ENCODE measurements at places on chromosomes 1 and 21.

DNA sequence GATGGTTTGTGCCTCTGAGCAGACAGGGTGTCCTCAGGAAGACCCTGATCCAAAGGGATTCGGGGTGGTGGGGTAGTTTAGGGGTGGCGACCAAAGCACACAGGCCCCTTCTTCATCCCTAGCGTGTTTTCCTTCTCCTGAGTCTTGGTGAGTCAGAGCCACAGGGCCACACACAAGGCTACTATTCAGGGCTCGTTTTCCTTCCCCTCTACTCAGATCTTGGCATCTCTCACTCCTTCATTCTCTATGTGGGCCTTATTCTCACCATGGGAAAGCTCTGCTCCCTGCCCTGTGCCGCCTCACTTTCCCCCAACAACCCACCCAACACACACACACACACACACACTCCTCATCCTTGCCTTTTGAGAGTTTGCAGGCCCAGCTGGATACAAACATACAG is 43.6 kb upstream of the WNT2B start:
- DNase-seq, result no peak

DNA sequence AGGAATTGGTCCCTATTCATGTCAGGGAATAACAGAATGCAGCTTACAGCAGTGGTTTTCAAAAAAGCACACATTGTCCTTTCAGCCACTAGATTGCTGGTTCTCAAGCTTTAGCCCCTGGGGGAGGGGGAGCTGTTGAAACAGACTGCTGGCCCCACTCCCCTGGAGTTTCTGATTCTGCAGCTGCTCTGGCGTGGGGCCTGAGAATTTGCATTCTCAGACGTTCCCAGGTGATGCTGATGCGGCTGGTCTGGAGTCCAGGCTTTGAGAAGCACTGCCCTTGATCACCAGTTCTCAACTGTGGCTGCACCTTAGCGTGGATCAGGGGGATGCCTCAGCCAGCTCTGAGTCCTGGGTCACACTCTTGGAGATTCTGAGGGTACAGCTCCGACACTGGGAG is 62.7 kb upstream of the LAPTM5 start:
- no peak for DNase-seq

DNA sequence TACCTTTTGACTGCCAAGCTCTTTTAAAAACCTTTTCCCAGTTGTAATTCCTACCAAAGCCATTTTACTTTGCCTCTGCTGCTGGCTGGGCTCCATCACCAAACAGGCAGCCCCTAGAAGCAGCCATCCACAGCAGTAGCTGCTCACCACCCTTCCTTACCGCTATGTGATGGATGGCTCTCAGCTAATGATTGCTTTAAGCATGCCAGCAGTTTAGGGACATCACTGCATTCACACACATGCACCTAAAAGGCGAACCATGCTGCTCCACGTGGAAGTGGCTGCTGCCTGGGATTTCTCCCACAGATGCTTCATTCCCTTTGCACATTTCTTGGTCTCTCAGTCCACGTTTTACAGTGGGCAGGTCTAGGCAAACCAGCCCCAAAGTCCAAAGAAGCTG is 46.3 kb upstream of the PDE9A start:
- DNase-seq, result no peak

GRCh38 chr1:1540090-1540817 is at the start of gene TMEM240:
TMEM240 (minus strand) TSS chr1:1540624; CDS start chr1:1540346, 278 bp downstream.
- peak; percentile 32 for DNase-seq

DNA sequence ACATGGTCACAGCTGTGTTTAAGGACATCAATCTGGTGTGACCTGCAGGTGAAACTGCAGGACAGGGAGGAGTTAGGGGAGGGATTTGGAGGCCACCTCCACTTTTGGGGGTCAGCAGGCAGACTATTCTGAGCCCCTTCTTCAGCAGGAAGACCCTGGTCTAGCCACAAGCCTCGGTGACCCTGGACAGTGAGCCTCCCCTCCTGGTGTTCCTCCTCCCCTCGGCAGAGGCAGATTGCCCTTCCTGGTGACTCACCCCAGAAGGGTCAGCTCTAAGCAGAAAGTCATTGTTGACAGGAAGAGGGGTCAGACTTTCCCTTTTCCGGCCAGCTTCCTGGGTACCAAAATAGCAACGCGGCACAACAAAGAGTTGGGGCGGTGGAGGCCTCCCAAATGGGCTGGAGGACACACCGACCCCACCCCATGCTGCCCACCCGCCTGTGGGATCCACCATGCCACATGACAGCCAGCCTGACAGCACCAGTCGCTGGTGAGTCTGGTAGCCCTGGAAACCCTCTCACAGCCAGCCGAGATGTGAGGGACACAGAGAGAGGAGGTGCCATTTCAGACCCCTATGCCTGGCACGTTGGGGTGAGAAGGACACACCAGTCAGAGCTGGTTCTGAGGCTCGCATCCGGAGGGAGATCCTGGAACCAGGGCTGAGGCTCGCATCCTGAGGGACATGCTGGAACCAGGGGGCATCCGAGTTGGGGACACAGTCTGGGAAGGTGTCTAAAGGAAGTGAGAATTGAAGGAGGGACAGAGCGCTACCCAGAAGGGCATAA is 14.7 kb upstream of the CSF1 start:
- DNase-seq, result no peak

- no peak for DNase-seq
These were observed 144.7 kb downstream of the POU2F1 start for GRCh38 chr1:167365360-167365759.

- no peak for DNase-seq
These were observed 30.4 kb downstream of the IFNGR2 start for GRCh38 chr21:33433425-33434114.

DNA sequence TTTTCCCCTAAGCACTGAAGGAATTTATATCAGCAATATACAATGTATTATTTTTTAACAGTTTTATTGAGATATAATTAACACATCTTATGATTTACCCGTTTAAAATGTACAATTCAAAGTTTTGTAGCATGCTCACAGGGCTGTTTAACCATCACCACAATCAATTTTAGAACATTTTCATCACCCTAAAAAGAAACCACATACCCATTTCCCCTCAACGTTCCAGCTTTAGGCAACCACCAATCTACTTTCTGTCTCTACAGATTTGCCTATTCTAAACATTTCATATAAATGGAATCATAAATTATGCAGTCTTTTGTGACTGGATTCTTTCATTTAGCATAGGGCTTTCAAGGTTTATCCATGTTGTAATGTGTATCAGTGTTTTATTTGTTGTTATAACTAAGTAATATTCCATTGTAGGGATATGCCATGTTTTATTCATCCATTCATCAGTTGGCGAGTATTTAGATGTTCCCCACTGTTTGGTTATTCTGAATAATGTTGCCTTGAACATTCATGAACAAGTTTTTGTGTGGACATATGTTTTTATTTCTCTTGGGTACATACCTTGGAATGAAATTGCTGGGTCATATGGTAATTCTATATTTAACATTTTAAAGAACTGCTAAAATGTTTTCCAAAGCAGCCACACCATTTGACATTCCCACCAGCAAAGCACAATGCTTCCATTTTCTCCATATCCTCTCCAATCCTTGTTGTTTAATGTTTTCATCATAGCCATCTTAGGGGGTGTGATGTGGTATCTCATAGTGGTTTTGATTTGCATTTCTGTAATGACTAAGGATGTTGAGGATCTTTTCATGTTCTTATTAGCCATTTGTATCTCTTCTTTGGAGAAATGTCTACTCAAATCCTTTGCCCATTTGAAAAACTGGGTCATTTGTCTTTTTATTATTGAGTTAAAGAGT is 188.5 kb downstream of the TM2D1 start:
- no peak for DNase-seq

GRCh38 chr21:31922881-31923280 is 50.1 kb downstream of the HUNK start:
- no peak for DNase-seq

GRCh38 chr1:205842229-205842628 is 7.7 kb downstream of the PM20D1 start:
- DNase-seq, result no peak

DNA sequence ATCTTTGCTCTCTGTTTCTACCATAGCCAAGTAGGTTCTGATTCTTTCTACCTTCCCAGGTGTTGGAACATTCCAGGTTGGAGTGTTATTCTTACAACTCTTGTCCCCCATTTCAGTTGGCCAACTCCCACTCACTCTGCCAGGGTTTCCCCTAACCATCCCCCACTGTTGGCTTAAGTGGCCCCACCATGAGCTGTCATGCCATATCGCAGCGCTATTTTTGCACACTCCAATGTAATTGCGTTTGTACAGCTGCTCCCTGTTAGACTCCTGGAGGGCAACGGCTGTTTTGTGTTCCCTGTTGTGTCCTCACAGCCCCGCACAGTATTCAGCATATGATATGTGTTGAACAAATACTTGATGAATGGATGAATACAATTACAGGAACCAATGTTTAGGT is 117.7 kb upstream of the ETS2 start:
- no peak for DNase-seq

GRCh38 chr1:102837551-102837950 is 270.8 kb downstream of the COL11A1 start:
- DNase-seq, result no peak

GRCh38 chr1:42947965-42948732 is 10.5 kb downstream of the SLC2A1 start:
- DNase-seq, result no peak

GRCh38 chr21:40707656-40708244 is 139.2 kb downstream of the DSCAM start:
- DNase-seq, result no peak

Measured in activated CD4-positive, alpha-beta T cell treated with anti-CD3 and anti-CD28 coated beads, Interleukin-2, amount 50 U/mL, for 24 hours (primary cell).